ENCODE measurements at places on chromosomes 4 and X. TPM values are rescaled to one million over a fixed set of nuclear protein-coding genes. Genes with fewer than 3 reads are reported as not detected.

UCHL1 gene
- 0.75 TPM for total RNA-seq

MCF2 gene
- total RNA-seq, result 0.05 TPM

GRCh38 chrX:47458528-47458927 is 24.5 kb downstream of the ZNF41 start:
- no peak for DNase-seq
- H3K36me3 ChIP-seq, result peaks cover 4% of the 10 kb centered on the region
- H3K27ac ChIP-seq, result no peak overlapping the region
- no peaks in the 10 kb centered on the region for H3K4me1 ChIP-seq

GRCh38 chrX:148611993-148612392 is 111.6 kb downstream of the AFF2 start:
- DNase-seq, result no peak
- no peaks in the 10 kb centered on the region for H3K36me3 ChIP-seq
- no peak overlapping the region for H3K27ac ChIP-seq
- H3K4me1 ChIP-seq, result no peaks in the 10 kb centered on the region
- H3K27me3 ChIP-seq, result no peaks in the 10 kb centered on the region

DNA sequence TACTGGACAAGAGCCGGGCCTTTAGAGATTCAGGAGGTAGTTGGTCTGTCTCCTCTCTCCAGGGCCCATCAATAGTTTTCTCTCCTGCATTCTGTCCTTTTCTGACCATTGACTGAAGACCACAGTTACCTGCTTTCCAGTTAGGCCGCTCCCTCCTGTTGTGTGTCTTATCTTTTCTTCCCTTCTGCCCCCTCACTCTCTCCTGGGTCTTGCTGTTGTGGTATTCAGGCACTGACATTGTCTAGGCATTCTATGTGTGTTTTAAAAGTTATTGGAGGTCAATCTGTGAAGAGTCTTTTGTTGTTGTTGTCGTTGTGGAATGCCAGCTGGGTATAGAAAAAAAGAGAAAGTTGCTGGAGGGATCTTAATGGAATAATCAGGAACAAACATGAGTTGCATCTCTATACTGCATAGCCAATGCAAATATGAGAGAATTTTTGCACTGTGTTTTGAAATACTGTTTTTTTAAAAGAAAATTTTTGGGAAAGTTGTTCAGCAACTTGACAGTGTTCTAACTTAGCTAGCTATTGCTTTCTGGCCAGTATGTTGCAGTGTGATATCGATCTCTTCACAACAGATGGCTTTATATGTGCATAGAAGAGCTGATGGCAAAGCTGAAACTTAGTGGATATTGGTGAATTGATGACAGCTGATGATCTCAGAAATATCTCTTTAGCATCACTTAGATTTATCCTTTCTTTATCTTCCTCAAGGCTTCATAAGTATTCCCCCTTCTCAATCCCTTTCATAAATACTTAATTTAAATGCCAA is 240.7 kb downstream of the C4orf33 start:
- no peak for DNase-seq
- H3K36me3 ChIP-seq, result no peaks in the 10 kb centered on the region
- H3K4me1 ChIP-seq, result no peaks in the 10 kb centered on the region
- no peak overlapping the region for H3K4me3 ChIP-seq
- H3K27me3 ChIP-seq, result no peaks in the 10 kb centered on the region
- H3K27ac ChIP-seq, result no peak overlapping the region

- no peaks in the 10 kb centered on the region for H3K27me3 ChIP-seq
- H3K4me1 ChIP-seq, result no peaks in the 10 kb centered on the region
- H3K27ac ChIP-seq, result no peak overlapping the region
- no peak for DNase-seq
Observed at GRCh38 chr4:111230265-111230664, 607.4 kb upstream of the PITX2 start.

DNA sequence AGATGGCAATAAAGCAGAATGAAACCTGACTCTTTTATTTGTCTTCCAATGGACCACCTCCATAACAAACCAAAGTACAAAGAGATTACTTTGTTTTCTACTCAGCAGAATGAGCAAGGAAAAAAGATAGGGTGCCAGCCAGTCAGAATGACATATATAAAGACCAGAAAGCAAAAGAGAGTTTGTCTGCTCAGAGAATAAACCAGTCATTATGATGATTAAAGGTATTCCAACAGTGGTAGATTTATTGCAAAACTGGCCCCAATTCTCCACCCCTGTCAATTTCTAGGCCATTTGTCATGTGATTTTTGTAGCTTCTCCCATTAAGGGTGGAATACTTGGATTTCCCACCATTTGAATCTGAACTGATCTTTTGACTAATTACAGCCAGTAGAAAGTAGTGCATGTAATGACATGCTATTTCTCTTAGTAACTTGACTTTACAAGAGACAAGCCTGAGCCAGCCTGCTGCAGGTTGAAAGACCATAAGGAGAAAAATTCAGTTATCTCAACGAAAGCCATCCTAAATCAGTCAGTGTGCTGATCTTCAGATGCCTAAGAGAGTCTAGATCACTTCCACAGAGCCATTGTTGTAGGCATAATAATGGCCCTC is 203.1 kb downstream of the EPHA5 start:
- no peaks in the 10 kb centered on the region for H3K36me3 ChIP-seq
- H3K27me3 ChIP-seq, result no peaks in the 10 kb centered on the region
- H3K4me1 ChIP-seq, result no peaks in the 10 kb centered on the region
- no peak overlapping the region for H3K4me3 ChIP-seq
- no peak for DNase-seq
- no peak overlapping the region for H3K27ac ChIP-seq
